ENCODE measurements at places on chromosomes 1 and 21.

- no peak overlapping the region for H3K27ac ChIP-seq
- no peaks in the 10 kb centered on the region for H3K36me3 ChIP-seq
- H3K4me3 ChIP-seq: no peak overlapping the region
- no peaks in the 10 kb centered on the region for H3K27me3 ChIP-seq
- no peaks in the 10 kb centered on the region for H3K4me1 ChIP-seq
Measured at GRCh38 chr21:30434033-30434631, 4.1 kb downstream of the KRTAP13-4 start.

DNA sequence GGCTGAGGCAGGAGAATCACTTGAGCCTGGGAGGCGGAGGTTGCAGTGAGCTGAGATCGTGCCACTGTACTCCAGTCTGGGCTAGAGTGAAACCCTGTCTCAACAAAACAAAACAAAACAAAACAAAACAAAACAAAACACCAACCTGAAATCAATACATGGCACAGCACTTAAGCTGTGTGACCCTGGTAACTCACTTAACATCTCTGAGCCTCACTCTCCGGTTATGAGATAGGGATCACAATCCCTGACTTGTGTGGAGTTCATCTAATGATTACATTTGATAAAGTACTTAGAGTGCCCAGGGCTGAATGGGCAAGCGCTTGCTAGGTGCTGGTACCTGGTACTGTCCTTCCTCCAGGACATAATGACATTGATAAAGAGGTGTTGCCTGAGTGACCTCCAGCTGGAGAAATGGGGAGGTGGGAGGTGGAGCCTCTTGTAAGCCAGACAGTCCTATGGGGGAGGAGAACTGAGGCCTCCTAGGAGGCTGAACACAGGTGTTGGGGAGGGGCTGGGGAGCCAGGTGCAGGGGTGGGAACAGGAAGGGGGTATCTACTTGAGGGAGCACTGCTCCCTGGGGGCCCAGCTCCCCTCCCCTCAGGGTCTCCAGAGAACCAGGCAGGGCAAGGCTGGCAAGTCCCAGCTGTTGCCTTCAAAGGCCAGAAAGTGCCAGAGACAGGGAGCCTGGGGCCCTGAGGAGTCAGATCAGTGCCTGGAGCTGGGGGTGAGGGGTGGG, 17.9 kb downstream of the FOXO6 start:
- H3K36me3 ChIP-seq: no peaks in the 10 kb centered on the region
- H3K27me3 ChIP-seq: no peaks in the 10 kb centered on the region

DNA sequence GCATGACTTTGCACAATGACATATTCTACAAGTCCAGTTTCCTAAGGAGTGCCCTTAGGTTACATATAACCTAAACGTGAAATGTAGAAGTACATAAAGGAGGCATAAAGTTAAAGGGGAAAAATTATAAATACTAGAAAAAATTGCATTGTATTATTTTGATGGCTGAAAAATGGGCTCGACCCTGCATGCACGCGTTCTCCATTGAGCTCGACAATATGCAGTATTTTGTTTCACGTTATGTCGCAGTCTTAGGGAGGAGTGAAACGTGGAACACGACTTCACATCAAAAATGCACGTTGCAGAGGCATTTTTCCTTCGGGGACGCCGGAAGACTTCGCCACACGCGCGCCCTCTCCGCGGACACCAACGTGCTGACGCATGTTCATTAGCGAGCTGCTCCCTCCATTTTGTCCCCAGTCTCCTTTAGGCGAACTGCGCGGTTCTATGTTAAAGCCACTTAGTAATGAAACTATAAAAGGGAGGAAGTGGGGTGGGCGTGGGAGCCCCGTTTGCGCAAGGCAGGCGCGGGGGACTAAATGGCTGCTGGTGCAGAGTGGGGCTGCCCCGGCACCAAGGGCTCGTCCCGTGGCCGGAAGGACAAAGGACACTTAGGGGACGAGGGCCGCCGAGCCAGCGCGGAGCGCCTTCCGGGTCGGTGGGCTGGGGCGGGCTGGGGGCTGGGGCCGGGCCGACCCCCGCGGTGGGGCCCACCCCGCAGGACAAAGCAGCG, 749 bp upstream of the COX20 start:
- H3K27me3 ChIP-seq: no peaks in the 10 kb centered on the region
- peaks cover 6% of the 10 kb centered on the region for H3K36me3 ChIP-seq
- peak overlapping the region; percentile 65 for H3K4me3 ChIP-seq
- no peaks in the 10 kb centered on the region for H3K4me1 ChIP-seq
- H3K27ac ChIP-seq: peak overlapping the region; percentile 98

DNA sequence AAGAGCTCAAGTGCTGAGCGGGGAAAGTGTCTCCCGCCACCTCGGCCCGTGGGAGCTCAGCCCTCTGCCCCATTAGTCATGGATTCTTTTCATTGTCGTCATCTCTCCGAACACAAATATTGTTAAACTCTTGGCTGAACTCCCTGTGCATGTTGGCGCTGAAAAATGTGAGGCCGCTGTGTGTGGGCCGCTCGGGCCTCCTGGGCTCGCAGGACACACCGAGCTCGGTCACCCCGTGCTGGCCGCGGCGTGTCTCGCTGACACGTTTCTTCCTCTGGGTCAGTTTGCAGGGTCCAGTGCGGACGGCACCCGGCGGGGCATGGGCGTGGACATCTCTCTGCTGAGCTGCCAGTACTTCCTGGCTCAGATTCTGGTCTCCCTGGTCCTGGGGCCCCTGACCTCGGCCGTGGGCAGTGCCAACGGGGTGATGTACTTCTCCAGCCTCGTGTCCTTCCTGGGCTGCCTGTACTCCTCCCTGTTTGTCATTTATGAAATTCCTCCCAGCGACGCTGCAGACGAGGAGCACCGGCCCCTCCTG, 25.6 kb downstream of the SLC45A1 start:
- peaks cover 11% of the 10 kb centered on the region for H3K36me3 ChIP-seq
- no peaks in the 10 kb centered on the region for H3K27me3 ChIP-seq
- DNase-seq: peak; percentile 98
- peak overlapping the region; percentile 87 for H3K27ac ChIP-seq
- peak overlapping the region; percentile 22 for H3K4me3 ChIP-seq

GRCh38 chr1:67853704-67854103, 20.4 kb upstream of the GNG12 start:
- no peak overlapping the region for H3K27ac ChIP-seq
- H3K4me3 ChIP-seq: no peak overlapping the region
- no peaks in the 10 kb centered on the region for H3K36me3 ChIP-seq
- no peak for DNase-seq

DNA sequence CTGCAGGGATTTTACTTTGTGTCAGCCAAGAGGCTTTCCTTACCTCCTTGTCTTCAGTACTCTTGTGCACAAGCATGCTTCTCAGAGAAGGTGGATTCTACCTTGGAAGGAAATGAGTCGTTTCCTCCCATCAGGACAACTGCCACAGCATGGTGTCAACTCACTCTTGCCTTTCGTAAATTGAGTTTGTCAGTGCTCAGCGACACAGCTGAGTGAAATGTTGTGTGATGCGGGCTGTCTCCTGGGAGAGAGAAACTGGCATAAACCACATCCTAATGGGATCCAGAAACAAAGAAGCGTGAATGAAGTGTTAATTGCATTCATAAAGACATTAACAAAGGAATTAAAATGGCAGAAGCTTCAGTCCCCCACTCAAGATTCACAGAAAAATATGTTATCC, 51.5 kb upstream of the SLC22A15 start:
- H3K4me3 ChIP-seq: no peak overlapping the region
- no peaks in the 10 kb centered on the region for H3K36me3 ChIP-seq
- H3K27me3 ChIP-seq: no peaks in the 10 kb centered on the region
- no peaks in the 10 kb centered on the region for H3K4me1 ChIP-seq
- H3K27ac ChIP-seq: no peak overlapping the region
- DNase-seq: no peak

GRCh38 chr1:41175546-41175945, 66.6 kb downstream of the SCMH1 start:
- no peak overlapping the region for H3K4me3 ChIP-seq
- peaks cover 11% of the 10 kb centered on the region for H3K36me3 ChIP-seq
- no peak for DNase-seq
- H3K27me3 ChIP-seq: no peaks in the 10 kb centered on the region
- no peaks in the 10 kb centered on the region for H3K4me1 ChIP-seq
- H3K27ac ChIP-seq: no peak overlapping the region

DNA sequence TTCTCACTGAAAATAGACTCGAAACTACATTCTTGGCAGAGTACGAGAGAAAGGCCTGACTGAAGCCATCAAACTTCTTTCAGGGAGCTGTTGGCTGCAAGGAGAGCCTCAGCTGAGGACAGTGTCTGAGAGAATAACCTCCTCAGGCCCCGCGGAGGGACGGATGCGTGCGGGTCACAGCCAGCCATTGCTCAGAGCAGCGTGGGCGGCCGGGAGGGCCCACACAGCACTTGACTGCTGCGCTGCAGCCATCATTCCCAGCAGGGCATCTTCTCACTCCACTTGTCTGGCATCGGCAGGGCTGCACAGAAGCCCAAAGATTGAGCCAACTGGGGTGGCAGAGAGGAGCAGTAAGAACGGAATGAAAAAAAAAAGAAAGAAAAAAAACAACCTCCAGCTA, 113.5 kb downstream of the XCL2 start:
- peaks cover 7% of the 10 kb centered on the region for H3K27me3 ChIP-seq
- no peak overlapping the region for H3K4me3 ChIP-seq
- peaks cover 34% of the 10 kb centered on the region for H3K4me1 ChIP-seq
- H3K36me3 ChIP-seq: no peaks in the 10 kb centered on the region

GRCh38 chr1:115063228-115063901, 25.9 kb downstream of the TSPAN2 start:
- H3K36me3 ChIP-seq: peaks cover 3% of the 10 kb centered on the region
- DNase-seq: no peak

- H3K4me3 ChIP-seq: no peak overlapping the region
- no peaks in the 10 kb centered on the region for H3K27me3 ChIP-seq
- H3K36me3 ChIP-seq: no peaks in the 10 kb centered on the region
- no peak for DNase-seq
- no peaks in the 10 kb centered on the region for H3K4me1 ChIP-seq
Measured at GRCh38 chr1:212152308-212152693, 116.8 kb downstream of the DTL start.
